Motor neuron (in vitro differentiated cells): ENCODE measurements at places on chromosomes 5 and 9.

DNA sequence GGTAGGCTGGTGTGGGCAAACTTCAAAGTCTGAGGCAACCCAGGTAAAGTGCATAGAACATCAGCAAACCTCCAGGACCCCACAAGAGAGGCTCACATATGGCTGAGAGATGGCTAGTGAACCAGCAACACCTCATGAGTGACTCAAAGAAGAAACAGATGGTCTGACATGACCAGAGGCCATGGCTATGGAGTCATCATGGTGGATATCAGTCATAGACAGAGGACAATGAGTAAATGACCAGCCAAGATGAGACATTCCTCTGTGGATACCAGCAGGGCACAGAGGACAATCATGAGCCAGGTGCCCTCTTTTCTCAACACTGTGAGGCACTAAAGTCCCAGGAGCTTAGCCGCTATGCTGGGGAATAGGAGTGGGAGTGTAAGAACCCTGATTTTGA lies 180.8 kb downstream of the RASEF start:
- ATAC-seq = no peak

DNA sequence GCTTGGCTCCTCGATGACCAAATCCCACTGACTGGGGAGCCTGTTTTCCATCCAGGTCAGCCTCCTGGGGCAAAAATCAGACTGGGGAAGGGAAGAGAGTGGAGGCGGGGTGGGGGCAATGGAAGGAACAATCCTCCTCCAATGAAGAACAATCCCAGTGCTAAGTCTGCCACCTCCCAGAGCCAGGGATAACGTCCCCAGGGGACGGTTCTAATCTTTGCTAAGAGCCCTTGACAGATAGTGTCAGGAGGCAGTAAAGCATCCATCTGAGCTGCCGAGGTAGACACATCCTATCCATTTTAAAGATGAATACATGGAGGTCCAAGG lies 298.5 kb upstream of the MSX2 start:
- ATAC-seq = no peak

DNA sequence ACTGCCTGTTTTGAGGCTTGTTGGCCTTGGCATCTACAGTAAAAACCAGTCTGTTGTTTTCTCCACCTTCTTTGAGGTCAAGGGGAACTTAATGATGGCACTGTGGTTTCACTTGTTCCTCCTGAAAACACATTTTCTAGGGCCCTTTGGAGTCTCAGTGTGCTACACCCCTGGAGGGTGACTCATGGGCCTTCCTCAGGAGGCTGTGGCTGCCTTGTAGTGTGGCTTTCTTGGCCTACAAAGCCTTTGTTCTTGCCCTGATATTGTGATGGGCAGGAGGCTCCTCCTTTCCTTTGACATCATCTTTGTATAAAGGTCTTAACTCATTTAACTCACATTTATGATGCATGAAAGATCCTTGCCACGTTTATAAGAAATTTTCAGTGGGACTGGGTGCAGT lies 56.3 kb upstream of the GPBP1 start:
- ATAC-seq = peak; percentile 41

DNA sequence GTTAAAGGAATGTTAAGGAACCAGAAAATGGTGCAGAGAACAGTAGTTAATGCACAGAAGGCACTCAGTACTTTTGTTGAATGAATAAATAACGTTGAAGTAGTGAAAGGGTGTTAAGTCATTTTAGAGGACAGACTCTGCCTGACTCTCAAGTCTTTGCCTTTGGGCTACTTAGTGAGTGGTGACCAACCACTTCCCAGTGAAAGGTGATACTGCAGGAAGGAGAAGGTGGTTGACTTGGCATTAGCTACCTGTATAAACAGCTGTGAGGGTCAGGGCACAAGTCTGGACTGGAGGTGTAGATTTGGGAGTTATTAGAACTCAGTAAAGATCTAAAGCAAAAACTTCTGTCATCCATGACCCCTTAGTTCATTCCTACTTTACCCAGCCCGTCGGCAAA lies 4.9 kb upstream of the SHB start:
- ATAC-seq = no peak

DNA sequence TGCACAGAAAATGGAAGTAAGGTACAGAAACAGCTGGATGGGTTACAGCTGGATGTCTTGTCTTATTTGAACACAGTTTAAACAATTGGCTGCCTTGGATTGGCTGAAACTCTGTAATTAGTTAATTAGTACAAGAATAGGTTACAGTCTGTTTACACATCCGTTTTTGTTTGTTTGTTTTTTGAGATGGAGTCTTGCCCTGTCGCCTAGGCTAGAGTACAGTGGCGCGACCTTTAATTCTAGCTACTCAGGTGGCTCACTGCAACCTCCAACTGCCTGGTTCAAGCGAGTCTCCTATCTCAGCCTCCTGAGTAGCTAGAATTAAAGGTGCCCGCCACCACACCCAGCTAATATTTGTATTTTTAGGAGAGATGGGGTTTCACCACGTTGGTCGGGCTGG lies 368.7 kb upstream of the KLF4 start:
- no peak for ATAC-seq

GRCh38 chr9:92276331-92277032 lies 17.0 kb downstream of the IARS1 start:
- no peak for ATAC-seq

DNA sequence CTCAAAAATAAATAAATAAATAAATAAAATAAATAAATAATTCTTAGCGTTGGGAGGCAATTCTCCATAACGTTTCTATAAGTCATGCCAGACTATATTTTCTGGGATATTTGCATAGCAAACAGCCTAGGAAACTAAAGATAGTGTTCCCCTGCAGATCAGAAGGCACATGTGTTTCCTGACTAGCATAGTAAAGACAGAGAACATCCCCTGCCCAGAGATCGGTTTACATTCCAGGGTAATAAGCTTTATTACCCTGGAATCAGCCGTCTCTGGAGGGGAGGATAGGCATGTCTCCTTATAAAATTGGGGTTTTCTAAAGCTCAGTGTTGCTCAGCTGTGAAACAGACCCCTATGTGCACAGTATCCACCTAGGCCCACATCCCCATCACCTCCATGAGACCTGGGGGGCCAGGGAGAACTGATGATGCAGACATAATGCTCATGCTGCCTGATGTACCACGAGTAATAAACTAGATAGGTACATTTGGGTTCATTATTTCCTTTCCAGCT lies 36.9 kb upstream of the IFNK start:
- no peak for ATAC-seq

DNA sequence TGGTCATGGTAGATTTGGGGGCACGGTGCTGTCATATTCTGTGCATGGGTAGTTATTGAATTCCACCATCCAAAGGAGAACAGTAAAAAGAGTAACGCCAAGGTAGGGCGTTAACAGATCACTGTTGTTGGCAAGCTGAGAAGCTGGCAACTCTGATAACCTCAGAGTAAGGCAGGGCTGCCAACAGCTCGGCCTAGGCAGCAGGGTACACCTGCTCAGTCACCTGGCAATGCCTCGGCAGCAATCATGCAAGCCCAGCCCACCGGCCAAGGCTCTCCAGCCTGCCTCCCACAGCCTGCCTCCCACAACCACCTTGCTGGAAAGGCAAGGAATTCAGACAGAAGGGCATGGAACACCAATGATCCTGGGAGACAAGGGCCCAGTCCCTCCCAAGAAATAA lies 63.9 kb downstream of the KLHL3 start:
- ATAC-seq = no peak

DNA sequence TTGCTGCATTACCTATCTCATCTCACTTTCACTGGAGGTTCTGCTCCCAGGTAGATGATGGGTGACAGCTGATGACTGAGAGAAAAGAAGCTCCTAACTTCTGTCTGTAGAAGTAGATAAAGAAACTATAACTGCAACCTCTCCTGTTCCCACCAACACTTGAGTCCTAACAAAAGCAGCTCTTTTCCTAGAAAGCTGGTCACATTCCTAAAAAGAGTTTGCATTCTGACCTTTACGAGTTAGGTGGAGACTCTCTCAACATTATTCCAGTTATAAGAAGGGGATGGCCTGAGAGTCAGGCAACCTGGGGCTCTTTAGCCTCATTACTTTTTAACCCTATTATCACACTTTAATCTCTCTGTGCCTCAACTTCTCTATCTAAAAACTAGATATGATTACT lies 8.9 kb upstream of the PCAT7 start:
- ATAC-seq = no peak

- no peak for ATAC-seq
Observed at GRCh38 chr9:105251733-105252404, 7.4 kb downstream of the SLC44A1 start.

DNA sequence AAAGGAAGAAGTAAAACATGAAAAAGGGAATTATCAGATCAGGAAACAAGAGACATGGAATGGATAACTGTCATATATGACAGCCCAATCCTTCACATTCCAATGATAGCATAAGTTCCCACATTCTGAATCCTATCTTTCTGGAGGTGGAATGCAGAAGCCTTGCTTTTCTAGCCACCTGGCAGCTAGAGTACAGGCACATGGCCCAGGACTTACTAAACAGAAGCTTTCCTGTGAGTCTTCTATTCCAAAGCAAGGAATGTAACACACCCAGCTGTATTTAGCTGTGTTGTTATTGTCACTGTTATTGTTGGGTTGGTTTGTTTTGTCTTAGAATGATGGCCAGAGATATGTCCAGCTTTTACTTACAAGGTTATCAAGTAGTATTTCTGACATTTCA lies 780.5 kb upstream of the ZNF608 start:
- no peak for ATAC-seq

DNA sequence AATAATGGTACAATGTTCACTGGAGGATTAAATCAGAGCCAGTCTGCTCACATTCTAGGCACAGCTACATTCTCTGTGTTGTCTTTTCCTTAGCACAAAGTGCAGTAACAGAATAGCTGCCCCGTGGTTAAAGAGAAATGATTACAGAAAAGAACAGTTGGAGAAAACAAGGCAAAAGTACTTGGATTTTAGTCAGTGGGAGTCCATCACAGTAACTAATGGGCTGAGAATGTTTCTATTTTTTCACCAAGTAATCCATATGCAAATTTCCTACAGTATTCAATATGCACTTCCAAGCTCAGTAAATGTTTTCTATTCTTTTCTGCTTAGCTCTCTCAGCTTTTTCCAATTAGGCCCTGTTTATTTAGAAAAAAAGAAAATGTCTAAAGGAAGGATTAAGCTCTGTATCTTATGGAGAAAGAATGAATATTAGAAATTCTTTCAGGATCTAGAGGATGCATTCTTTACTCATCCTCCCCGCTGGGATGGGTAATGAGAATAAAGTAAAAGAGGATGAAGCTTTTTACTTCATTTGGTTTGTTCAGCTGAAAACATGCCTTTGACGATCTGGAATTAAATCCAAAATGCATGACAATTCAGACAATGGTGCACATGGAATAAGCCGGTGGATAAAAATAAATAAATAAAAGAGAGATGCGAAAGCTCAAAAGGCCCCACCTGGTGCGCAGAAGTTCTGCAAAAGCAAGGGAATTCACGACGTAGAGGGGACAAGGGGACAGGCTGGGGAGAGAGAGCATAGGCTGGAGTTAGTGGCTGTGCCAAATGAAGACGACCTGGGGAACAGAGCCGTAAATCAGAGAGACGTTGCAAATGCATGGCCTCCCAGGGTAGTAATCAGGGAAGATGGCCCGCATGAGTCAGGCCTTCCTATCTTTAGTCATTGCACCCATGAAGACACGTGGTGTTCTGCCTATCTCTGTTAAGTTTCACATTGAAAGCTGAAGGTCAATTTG lies 345.2 kb downstream of the GLIS3 start:
- peak; percentile 81 for ATAC-seq

DNA sequence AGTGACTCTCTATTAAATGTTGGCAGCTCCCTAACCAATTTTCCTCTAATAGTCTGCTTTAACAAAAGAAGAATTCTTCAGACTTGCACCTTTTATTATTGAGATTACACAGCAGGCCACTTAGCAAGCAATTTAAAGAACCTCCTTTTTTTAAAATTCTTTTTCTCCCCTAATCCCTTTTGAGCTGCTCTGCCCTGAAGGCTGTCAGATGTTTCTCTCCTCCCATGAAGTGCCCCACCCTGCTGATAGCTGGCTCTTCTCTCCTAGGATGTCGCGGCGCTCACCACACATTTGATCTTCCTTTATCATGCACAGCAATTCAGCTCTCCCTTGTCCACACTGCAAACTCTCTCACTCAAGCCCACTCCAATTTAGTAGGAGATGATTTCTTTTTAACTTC lies 1471.1 kb upstream of the ACO1 start:
- no peak for ATAC-seq
